Renal cortical epithelial cell (primary cell): ENCODE measurements at places on chromosomes 11 and 22. TPM values are rescaled to one million over a fixed set of nuclear protein-coding genes. Genes with fewer than 3 reads are reported as not detected.

Gene OR2AT4
- under 0.01 TPM in 1 of 2 replicates, not detected in the other for total RNA-seq

Gene CFAP300
- total RNA-seq, result 2.6 and 11.9 TPM in 2 replicates

Gene MUC6
- total RNA-seq, result not detected in 2 replicates

Gene PIWIL4
- total RNA-seq, result 2.1 and 3.1 TPM in 2 replicates

Gene ACR
- total RNA-seq, result not detected in 2 replicates

Gene CDHR5
- total RNA-seq, result 0.15 TPM in 1 of 2 replicates, not detected in the other

Gene IFT27
- 10.3 and 12.2 TPM in 2 replicates for total RNA-seq

Gene NELL1
- total RNA-seq, result not detected in 2 replicates

Gene NXPE1
- total RNA-seq, result not detected in 2 replicates

Gene SOX6
- total RNA-seq, result 0.17 and 12.1 TPM in 2 replicates

Gene C11orf42
- total RNA-seq, result not detected in 2 replicates

Gene JAML
- total RNA-seq, result not detected in 2 replicates

Gene MAPK8IP2
- total RNA-seq, result 0.30 and 0.52 TPM in 2 replicates

Gene NDUFC2
- 80.9 and 101 TPM in 2 replicates for total RNA-seq

Gene SLC3A2
- total RNA-seq, result 95.0 and 163 TPM in 2 replicates

Gene SRSF8
- total RNA-seq, result 11.8 and 34.4 TPM in 2 replicates

Gene TUBA8
- total RNA-seq, result 0.35 and 1.2 TPM in 2 replicates

Gene MPZL2
- total RNA-seq, result 28.6 and 53.3 TPM in 2 replicates

Gene HTR3B
- total RNA-seq, result not detected in 2 replicates

Gene OR10A2
- total RNA-seq, result not detected in 2 replicates

Gene CD59
- 686 and 725 TPM in 2 replicates for total RNA-seq

Gene MUC5AC
- not detected in 2 replicates for total RNA-seq

Gene DTX4
- 1.7 and 17.0 TPM in 2 replicates for total RNA-seq

Gene PDXP
- total RNA-seq, result 6.1 and 10.6 TPM in 2 replicates

Gene ZP1
- total RNA-seq, result not detected in 2 replicates

Gene PGA3
- total RNA-seq, result not detected in 2 replicates

Gene CHORDC1
- total RNA-seq, result 36.5 and 43.5 TPM in 2 replicates

Gene GAS2L1
- 8.0 and 18.7 TPM in 2 replicates for total RNA-seq

Gene MMP8
- not detected in 2 replicates for total RNA-seq
